Adipose tissue (tissue), 3 donors: ENCODE measurements at places on chromosomes 5 and 9. TPM values are rescaled to one million over a fixed set of nuclear protein-coding genes. Genes with fewer than 3 reads are reported as not detected.

CARTPT gene
- polyA plus RNA-seq, result 0.34 TPM

CATSPER3 gene
- 0.58 TPM for polyA plus RNA-seq

OR1J1 gene
- polyA plus RNA-seq, result 0.56 TPM

DMGDH gene
- polyA plus RNA-seq, result 5.3 TPM

CRB2 gene
- polyA plus RNA-seq, result 0.01 TPM

MARCOL gene
- polyA plus RNA-seq, result not detected

RHOBTB3 gene
- 81.4 TPM for polyA plus RNA-seq

SH3TC2 gene
- polyA plus RNA-seq, result 0.22 TPM

ARPC5L gene
- 16.9 TPM for polyA plus RNA-seq

IL9 gene
- polyA plus RNA-seq, result not detected

CDH9 gene
- polyA plus RNA-seq, result not detected

KLHL3 gene
- 1.7 TPM for polyA plus RNA-seq

OTULINL gene
- 7.3 TPM for polyA plus RNA-seq

NUTM2G gene
- not detected for polyA plus RNA-seq

SHROOM1 gene
- polyA plus RNA-seq, result 8.3 TPM

CARD9 gene
- polyA plus RNA-seq, result 2.6 TPM

ZFP2 gene
- polyA plus RNA-seq, result 0.94 TPM
